ENCODE measurements at places on chromosomes 3 and 15. TPM values are rescaled to one million over a fixed set of nuclear protein-coding genes. Genes with fewer than 3 reads are reported as not detected.

IQCF5 gene
- total RNA-seq, result not detected

KNSTRN gene
- 55.0 TPM for total RNA-seq

RTP3 gene
- total RNA-seq, result not detected

- no peak for DNase-seq
Observed at GRCh38 chr3:51711352-51712037, 4.6 kb downstream of the GRM2 start.

DNA sequence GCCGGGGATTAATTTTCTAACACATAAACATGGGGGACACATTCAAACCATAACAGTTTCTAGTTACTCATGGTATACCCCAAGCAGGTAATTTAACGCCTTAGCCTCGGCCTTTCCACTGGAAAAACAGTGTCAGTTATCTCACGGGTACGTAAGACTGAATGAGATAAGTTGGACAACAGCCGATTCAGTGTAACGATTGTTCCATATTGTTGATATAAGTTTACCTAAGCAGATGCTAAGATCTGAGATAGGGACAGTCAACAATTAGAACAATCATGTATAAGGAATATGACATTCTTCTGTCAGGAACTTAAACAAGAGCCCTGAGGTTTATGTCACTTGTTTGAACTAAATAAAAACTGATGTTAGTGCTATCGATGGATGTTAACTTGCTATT is 130.8 kb downstream of the GHSR start:
- no peak for DNase-seq

DNA sequence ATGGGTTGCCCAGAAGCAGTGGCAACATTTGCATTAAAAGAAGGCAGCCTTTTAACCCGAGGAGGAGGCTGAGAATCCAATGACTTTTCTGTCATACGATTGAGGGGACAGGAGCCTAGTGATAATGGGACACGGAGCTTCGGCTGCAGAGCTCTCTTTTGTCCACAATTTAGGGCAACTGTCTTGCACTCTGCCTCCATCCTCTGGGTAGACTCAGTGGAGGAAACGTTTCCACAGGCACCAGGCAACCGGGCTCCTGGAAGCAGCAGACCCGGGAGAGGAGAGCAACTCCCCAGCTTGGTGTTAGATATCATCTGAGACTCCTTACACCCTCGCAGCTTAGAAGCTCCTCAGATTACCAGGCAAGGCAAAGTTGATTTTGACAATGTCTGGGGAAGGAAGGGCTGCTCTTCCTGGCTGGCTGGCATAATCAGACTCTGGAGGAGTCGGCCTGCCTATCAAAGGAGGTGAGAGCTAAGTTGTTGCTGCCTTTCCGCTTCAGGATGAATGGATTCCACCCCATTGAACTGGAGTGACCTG is 43.5 kb upstream of the RNU6-1 start:
- DNase-seq, result no peak

DNA sequence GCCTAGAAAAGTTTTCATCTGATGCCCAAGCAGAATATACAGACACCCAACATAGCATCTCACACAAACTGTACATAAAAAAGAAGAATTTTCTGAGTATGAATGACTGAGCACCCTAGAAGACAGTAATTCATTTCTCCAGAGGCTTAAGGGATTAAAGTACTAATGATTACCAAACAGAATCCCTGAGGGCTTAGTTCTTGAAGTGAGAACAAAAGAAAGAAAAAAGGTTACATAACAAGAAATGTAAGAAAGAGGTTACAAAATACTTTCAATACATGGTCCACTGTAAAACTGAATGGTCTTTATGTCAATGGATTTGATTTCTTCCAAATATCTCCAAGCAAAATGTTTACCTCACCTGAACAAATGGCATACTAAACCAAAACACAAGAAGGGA is 9.1 kb upstream of the NEK10 start:
- no peak for DNase-seq

DNA sequence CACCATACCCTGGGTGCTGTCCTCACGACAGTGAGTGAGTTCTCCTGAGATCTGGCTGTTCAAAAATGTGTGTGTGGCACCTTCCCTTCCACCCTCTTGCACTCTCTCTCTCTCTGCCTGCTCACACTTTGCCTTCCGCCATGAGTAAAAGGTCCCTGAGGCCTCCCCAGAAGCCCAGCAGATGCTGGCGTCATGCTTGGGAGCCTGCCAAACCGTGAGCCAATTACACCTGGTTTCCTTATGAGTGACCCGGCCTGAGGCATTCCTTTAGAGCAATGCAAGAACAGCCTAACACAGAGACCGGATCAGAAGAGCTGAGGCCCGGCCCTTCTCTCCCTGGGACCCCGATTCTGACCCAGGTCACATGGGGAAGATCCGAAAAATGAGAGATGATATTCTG is 15.4 kb downstream of the TMEM44 start:
- no peak for DNase-seq

DNA sequence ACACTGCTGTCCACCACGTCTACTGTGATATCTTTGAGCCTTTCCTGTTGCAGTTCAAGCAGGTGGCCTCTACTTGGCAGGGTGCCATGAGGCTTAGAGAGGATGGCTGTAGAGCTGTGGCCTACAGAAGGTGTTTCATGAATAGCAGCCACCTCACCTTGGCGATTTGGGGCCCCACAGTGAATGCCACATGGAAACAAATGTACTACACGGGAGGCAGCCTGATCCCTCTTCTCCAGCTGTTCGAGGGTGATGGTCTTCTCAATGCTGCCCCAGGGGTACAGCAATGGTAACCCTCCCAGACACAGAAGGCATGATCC is 70.7 kb downstream of the FAM43A start:
- no peak for DNase-seq

- peak; percentile 51 for DNase-seq
Observed at GRCh38 chr3:50242381-50242770, 6.4 kb downstream of the GNAI2 start.

GRCh38 chr3:194851254-194851653 is 165.6 kb downstream of the FAM43A start:
- no peak for DNase-seq

GRCh38 chr3:13123013-13123654 is 49.9 kb upstream of the IQSEC1 start:
- no peak for DNase-seq

GRCh38 chr3:127819656-127820055 is 2.7 kb downstream of the MGLL start:
- no peak for DNase-seq

- no peak for DNase-seq
Observed at GRCh38 chr15:73075160-73075859, 23.0 kb downstream of the NEO1 start.

GRCh38 chr3:110821586-110821985 is 250.0 kb upstream of the NECTIN3 start:
- DNase-seq, result no peak

GRCh38 chr3:151568184-151568583 is 107.3 kb upstream of the IGSF10 start:
- DNase-seq, result no peak

- peak; percentile 33 for DNase-seq
Observed at GRCh38 chr3:32961189-32961715, 9.8 kb downstream of the CCR4 start.

GRCh38 chr3:69364354-69364753 is 21.5 kb downstream of the FRMD4B start:
- no peak for DNase-seq

Measured in activated CD8-positive, alpha-beta T cell treated with anti-CD3 and anti-CD28 coated beads for 36 hours (primary cell).